ENCODE measurements at places on chromosomes 11 and 22. TPM values are rescaled to one million over a fixed set of nuclear protein-coding genes. Genes with fewer than 3 reads are reported as not detected.

DNA sequence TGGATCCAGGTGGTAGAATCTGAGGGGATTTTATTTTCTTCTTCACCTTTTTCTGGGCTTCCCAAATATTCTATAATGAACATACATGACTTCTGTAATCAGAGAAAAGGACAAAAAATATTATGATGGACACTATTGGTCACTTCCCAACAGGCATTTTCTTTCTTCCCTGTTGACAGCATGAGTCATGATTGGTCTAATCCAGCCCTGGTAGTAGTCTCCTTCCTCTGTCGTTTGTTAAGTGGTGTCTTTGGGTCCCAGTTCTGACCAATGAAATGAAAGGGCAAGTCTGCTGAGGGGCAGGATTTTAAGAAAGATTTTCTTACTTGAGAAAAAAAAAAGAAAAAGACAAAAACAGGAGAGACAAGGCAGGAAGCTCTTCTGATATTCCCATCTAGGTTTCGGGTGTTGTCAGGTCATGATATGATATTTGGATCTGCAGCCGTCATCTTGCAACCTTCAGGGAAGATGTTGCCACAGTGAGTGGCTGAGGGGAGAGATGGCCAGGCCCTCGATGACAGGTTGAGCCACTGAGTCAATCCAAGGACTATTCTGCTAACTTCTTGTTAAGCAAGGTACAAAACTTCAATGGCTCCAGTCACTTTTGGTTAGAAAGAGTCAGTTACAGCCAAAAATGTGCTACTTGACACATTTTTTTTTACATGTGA, 23.3 kb upstream of the PLEKHB1 start:
- H3K4me1 ChIP-seq = peaks cover 14% of the 10 kb centered on the region
- H3K4me3 ChIP-seq = no peak overlapping the region
- H3K27ac ChIP-seq = no peak overlapping the region
- H3K36me3 ChIP-seq = no peaks in the 10 kb centered on the region
- no peak for DNase-seq
- no peaks in the 10 kb centered on the region for H3K27me3 ChIP-seq

The FAM180B gene
- polyA plus RNA-seq = not detected

DNA sequence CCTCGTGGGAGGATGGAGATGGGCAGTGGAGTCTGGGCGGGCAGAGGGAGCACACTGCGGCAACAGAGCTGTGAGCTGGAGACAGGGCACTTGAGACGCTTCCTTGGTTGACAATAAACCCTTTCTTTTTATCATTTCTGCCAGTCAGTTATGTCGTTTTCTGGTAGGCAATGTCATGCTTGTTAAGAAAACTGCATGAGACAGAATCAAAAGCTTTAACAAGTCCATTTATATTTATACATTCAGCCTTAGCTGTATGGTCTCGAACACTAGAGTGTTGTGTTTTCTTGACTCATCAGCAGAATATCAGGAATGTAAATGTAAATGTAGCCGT, 31.9 kb downstream of the PPFIA1 start:
- no peak for DNase-seq
- H3K4me1 ChIP-seq = no peaks in the 10 kb centered on the region
- H3K27ac ChIP-seq = no peak overlapping the region

GRCh38 chr11:62593434-62594044, 2.2 kb upstream of the TUT1 start:
- H3K36me3 ChIP-seq = peaks cover 52% of the 10 kb centered on the region
- H3K27ac ChIP-seq = no peak overlapping the region
- no peaks in the 10 kb centered on the region for H3K27me3 ChIP-seq

DNA sequence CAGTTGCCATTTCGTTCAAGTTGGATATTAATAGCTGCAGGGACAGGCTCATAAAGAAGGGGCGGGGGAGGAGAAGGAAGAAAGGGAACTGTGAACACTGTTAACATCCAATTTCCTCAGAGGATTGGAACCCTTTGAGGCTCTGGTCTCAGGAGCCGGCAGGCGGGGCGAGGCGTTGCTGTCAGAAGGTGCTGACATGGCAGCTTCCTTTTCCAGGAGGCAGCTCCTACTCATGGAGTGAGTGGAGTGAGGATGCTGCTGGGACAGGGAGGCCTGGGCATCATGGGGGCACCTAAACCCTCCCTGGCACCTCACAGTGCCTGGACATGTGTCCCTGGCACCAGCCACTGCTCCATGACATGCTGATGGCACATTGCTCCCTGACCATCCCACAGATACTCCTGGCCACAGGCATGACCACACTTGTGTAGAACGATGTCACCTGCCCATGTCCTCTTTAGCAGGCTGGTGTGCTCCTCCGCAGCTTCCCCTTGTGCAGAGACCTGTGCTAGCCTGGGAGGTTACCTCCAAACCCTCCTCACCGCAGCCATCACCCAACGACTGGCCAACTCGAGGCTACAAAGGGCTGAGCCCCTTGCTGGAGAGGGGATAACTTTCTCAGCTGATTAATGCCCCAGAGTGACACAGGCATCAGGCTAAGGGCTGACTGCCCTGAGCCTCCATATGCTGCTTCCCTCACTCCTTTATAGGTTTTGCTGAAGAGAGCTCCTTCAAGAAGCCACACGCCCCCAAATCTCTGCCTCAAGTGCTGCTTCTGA, 79.6 kb upstream of the NECTIN1 start:
- DNase-seq = no peak
- peaks cover 2% of the 10 kb centered on the region for H3K27me3 ChIP-seq
- no peaks in the 10 kb centered on the region for H3K4me1 ChIP-seq
